GF-D8 (cell line): ENCODE measurements at places on chromosomes 4 and X.
A peak's percentile ranks its signal among the peaks of the same experiment; 100 is the strongest.

- DNase-seq, result no peak
Observed at GRCh38 chr4:153045111-153045982, 109.2 kb downstream of the FHDC1 start.

GRCh38 chr4:37082912-37083311 lies 161.6 kb upstream of the NWD2 start:
- no peak for DNase-seq

DNA sequence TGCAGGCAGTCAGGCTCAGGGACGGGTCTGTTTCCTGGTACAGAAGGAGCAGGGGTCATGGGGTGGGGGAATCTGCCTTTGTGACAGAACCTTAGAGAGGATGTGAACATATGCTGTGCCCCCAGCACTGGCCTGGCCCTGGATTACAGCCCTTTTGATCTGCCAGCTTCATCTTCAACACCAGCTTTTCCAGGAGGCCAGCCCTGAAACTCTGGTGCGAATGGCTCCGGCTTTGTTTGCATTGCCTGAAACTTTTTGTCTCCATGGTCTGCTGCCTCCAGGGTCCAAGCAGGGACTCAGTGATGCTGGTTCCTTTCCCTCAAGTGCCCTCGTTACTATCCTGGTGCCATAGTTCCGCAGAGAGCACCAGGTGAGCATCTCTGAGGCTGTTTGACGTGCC lies 2.1 kb downstream of the CNGA2 start:
- DNase-seq, result no peak

- no peak for DNase-seq
Observed at GRCh38 chr4:24630937-24631336, 46.6 kb upstream of the DHX15 start.

DNA sequence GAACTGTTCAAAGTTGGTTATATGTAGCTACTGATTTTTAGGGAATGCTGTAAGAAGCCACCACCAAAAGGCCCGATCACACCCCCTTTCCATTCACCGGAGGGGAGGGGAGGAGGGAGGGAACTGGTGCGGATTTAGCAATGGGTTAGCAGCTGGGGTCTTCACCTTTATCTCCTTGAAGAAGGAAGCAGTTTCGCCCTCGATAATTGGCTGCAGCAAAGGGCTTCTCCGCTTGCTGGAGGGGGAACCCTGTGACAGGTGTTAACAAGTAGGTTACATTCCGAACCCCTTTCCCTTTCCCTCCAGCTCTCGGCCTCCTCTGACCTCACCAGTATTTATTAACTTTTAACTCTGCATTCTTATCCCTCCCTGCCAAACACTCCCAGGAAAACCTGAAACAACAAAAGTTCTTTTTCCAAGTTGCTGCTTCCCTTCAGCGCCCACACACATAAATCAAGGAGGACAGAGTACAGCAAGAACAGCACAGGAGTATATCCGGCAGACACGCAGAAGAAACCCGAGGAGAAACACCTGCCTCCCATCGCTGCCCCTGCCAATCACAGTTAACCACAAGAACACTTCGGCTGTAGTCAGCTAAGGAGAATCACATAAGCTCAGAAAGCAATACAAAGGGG lies 39.8 kb upstream of the NAP1L5 start:
- DNase-seq, result no peak

DNA sequence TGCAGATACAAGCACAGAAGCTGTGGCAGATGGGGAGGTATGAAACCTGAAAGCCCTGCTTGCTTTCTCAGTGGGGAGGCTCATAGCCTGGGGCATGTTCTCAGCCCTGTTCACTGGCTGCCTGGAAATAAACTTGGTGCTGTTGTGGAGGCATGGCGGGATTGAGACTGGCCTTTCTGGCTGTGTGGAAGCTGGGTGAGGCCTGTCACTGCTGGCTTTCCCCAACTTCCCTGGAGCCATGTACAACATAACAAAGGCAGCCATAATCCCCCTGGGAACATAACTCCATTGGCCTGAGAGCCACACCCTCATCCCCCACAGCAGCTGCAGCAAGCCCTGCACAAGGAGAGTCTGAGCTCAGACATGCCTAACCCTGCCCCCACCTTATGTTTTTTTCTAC lies 237.7 kb upstream of the TLL1 start:
- DNase-seq, result no peak

DNA sequence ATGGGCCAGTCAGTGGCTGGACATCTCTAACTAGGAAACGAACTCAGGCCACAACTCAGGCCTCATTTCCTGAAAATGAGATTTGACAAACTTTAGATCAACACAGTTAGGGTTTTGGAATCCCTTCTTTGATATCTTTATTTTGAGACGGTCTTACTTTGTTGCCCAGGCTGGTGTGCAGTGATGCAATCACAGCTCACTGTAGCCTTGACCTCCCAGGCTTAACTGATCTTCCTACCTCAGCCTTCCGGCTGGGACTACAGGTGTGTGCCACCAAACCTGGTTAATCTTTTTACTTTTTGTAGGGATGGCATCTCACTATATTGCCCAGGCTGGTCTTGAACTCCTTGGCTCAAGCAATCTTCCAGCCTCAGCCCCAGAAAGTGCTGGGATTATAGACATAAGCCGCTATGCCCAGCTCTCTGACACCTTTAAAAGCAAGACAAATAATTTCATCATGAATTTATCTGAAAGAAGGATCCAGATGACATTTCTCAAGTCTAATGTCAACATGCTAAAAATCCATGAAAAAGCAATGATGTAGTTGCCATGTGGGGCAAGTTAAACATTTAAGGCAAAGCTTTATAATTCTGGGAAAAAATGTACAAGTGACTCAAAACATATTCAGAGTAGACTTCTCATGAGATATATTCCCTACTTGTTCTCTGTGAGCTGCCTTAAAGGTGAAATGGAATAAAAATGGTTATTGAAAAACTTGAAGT lies 89.1 kb upstream of the CBR4 start:
- DNase-seq, result no peak

DNA sequence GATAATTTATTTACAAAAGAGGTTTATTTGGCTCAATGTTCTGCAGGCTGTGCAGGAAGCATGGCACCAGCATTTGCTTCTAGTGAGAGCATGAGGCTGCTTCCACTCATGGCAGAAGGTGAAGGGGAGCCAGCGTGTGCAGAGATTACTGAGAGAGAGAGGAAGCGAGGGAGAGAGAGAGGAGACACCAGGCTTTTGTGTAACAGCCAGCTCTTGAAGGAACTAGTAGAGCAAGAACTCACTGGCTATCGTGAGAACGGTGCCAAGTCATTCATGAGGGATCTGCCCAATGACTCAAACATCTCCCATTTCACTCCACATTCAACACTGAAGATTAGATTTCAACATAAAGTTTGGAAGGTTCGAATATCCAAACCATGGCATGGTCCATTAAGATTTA lies 12.7 kb downstream of the GUCY1A1 start:
- DNase-seq, result no peak

- no peak for DNase-seq
Observed at GRCh38 chr4:183843248-183843671, 61.8 kb upstream of the STOX2 start.

DNA sequence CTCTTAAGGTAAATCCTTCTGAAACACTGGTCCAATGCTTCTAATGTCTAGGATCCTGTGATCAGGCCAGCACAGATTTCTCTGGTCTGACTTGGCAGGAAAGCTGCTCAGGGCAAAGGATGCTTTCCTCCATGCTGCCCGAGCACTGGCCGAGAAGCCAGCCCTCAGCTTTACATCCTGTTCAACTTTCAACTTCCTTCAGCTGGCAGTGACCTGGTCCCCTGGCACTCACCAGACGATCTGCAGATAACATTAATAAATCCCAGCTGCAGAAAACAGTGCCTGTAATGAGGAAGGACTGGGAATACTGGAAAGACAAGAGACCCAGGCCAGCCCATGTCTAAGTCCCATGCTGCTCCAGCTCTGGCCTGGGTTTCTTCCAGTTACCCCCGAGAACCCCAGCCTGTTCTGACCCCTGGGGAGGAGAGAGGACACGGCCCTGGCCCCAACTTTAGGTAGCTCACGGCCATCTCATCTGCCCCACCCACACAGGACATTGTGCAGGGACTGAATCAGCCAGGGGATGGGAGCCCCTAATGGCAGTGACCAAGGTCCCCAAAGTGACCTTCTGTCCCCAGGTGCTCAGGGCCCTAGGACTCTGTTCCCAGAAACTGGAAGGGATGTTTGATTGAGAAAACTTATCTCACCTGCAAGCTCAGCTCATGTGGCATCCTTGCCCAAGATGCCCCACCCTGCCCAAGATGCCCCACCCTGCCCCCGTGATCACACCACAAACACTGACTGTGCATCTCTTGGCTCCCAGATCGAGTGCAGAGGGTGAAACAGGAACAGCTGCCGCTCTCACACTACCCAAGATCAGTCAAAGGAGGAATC lies 28.0 kb downstream of the JAKMIP1 start:
- no peak for DNase-seq

DNA sequence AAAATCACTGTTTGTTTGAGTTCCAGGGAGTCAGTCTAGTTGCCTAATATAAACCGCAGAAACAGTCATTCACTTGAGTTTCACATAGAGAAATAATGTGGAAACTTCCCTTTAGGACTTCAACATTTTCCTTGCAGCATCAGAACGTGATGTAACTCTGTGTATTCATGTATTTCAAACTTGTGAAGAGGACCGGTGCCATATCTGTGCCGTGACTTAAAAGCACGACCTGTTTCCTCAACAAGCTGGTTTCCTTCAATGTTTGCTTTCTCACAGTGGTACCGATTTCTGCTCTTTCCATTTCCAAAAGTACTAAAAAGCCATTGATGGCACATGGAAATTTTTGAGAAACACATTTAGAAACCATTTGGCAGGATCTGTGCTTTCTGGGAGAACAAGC lies 166.6 kb upstream of the RAPGEF2 start:
- DNase-seq, result peak; percentile 93

DNA sequence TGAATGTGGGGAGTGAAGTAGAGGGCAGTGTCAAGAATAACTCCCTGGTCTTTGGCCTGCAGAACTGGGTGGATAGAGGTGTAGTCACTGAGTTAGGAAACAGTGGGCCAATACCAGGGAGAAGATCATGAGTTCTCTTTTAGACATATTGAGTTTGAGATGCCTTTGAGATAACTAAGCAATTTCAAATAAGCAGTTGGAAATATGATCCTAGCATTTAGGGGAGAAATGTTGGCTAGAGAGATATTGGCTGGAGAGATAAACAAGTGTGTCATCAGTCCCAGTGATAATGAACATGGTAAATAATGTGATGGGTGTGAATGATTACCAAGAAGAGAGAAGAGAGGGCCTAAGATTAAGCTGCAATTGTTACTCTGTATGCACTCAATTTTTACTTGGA lies 95.3 kb upstream of the HPRT1 start:
- no peak for DNase-seq

GRCh38 chrX:23752740-23753415 lies 9.8 kb upstream of the ACOT9 start:
- DNase-seq, result no peak

DNA sequence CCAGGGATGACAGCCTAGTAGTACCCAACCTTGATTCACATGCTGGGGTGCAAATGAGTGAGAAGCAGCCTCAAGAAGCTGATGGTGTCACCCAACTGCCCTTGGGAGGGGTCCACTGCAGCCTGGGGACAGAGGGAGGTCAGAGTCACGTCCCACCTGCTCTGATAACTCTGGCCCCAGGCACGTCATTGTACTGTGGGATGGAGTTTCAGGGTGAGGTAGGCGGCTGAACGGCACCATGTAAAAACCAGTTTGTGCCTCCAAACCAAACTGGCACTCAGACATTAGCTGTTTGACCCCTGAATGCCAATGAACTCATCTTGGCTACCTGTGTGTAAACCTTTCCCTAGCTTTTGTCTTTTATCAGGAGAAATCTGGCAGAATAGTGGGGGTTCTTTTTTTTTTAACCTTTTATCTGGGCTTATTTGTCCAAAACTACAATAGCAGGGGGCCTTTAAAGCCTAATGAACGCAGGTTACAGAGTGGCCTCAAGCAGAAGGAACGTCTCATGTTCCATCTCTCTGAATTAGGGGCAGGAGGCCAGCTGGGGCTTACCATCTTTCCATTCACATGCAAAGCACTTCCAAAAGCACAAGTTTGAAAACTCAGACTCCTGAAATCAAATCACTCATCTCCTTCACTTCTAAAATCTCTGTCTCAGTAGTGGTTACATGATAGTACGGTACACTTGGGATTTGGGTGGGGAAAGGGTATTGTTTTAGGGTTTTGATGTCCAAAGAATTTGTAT lies 89.4 kb downstream of the IRF2 start:
- no peak for DNase-seq

DNA sequence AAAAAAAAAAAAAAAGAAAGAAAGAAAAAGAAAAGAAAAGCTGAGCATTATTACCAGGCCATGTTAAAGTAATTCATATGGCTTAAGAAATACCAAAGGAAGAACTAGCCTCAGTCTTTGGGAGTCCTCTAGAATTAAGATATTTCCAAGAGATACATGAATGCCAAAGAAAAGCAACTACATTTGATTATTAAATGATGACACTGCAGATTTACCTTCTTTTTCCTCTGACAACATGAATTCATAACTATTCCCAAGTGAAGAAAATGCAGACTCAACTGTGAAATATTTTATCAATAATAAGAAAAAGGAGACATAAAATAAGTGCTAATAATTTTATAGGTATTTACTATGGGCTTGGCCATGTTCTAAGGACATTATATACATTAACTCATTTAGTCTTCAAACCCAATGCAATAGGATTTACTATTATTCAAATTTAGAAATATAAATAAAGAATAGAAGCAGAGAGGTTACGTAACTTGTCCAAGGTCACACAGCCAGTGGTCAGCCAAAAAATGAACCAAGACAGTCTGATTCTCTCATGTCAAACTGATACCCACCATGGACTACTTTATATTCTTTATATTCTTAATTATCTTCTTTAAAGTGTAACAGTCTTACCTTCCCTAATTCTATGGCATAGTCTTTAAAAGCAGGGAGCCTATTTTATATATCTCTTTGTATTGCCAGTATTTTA lies 6.9 kb downstream of the SH3D19 start:
- no peak for DNase-seq

GRCh38 chr4:14059006-14059405 lies 431.5 kb upstream of the BOD1L1 start:
- DNase-seq, result no peak

GRCh38 chr4:87042221-87042620 lies 107.4 kb downstream of the AFF1 start:
- DNase-seq, result no peak

GRCh38 chrX:123846577-123847038 lies 13.2 kb upstream of the XIAP start:
- DNase-seq, result no peak

- no peak for DNase-seq
Observed at GRCh38 chrX:120559804-120560203, 958 bp downstream of the CUL4B start.

DNA sequence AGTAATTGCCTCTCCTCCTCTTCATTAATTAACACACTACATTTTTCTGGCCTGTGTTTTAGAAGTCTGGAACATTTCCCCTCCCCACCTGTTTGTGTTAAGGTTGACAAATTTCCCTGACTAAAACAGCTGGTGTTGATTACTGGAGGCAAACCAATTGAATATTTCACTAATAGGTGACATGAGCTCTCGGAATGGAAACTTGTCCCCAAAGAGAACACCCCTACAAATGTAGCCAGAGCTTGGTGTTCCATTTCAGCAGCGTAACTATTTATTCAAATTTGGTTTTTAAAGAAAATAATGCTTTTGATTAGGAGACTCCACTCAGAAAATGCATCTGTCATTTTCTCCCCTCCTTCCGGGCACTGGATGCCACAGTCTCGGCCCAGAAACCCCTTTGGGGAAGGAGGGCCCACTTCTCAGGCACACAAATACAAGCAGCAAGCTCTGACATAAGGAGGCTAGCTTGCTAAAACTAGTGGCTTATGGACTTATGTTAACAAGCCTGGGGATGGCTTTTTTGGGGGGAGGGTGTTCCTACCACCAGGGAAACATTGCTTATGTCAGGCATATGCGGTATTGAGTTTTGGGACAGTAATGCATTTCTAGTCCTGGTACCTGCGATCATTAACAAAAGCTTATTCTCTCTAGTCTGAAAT lies 2.2 kb downstream of the RNF150 start:
- no peak for DNase-seq
